ENCODE measurements at places on chromosomes 3 and 15. TPM values are rescaled to one million over a fixed set of nuclear protein-coding genes. Genes with fewer than 3 reads are reported as not detected.
A peak's percentile ranks its signal among the peaks of the same experiment; 100 is the strongest.

The WDR93 gene
- not detected for total RNA-seq

The IL12A gene
- 0.96 TPM for total RNA-seq

The PLAAT1 gene
- 0.96 TPM for total RNA-seq

DNA sequence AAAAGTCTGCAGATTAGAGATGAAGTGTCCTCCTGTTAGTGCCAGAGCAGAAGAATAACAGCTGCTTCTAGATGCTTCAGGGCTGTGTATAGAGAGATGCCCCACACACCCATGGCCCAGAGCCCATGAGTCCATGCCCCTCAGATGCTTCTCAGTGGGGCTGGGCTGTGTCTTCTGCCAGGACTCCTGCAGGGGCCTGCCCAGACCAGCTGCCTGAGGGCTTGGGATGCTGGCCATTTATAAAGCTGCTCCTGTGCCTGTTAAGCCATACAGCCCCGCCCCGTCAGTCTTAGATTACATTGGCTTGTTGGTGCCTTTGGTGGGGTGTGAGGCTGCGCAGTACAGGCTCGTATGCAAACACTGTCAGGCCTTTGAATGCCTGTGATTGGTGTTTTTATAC lies 318.0 kb upstream of the CTDSPL start:
- H3K27me3 ChIP-seq: no peaks in the 10 kb centered on the region
- no peak for DNase-seq
- no peaks in the 10 kb centered on the region for H3K36me3 ChIP-seq
- H3K27ac ChIP-seq: no peak overlapping the region
- H3K4me1 ChIP-seq: peaks cover 5% of the 10 kb centered on the region
- no peak overlapping the region for H3K4me3 ChIP-seq

- peaks cover 5% of the 10 kb centered on the region for H3K4me1 ChIP-seq
- no peak for DNase-seq
- H3K27me3 ChIP-seq: no peaks in the 10 kb centered on the region
- no peaks in the 10 kb centered on the region for H3K36me3 ChIP-seq
These were observed 15.0 kb upstream of the ACAD9 start for GRCh38 chr3:128864351-128864811.

DNA sequence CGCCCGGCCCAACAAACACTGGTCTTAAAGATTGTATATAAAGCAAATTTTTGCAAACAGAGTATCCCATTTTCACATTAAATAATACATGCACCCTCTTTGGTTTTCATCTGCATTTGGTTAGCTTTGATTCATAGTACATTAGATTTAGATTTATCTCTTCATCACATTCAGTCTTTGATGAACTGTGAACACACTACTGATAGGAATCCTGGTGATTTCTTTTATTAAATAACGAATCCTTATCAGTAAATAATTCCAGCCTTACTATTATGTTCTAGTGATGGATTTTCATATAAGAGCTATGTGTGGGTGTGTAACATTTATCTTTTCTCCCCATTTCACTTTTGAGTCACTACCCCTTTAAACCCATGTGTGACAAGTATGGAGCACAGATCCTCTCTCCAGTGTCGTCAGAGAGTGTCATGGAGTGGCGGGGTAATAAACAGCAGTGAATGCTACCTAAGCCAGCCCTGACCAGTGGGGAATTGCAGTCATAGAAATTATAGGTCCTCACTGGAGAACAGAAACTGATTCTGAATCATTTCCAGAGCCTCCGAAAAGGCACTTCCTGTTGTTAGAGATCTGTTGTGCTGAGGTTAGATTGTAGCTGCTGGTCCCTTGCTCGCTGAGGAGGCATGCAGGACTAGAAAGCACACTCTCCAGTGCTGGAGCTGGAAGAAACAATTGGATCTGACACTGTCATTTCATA lies 22.0 kb downstream of the SLC7A14 start:
- no peaks in the 10 kb centered on the region for H3K36me3 ChIP-seq
- no peak overlapping the region for H3K27ac ChIP-seq
- no peak overlapping the region for H3K4me3 ChIP-seq
- H3K27me3 ChIP-seq: no peaks in the 10 kb centered on the region

DNA sequence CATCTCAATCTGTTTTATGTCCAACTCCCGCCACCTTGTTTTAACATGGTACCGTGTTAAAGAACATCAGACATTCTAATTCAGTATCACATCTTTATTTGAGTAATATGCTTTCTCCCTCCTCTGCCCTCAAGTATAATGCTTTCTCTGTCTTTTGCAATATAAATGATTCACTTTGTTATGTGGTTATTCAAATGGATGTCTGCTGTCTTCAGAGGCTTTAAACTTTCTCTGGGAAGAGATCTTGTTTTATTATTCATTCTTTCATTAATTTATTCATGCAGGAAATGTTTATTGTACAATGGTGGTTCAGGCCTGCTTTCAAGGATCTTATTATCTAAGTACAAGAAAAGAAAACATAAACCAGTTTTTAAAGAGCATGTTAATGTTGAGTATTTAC lies 57.1 kb downstream of the RAP2B start:
- no peak overlapping the region for H3K27ac ChIP-seq
- peaks cover 18% of the 10 kb centered on the region for H3K4me1 ChIP-seq
- H3K4me3 ChIP-seq: no peak overlapping the region
- no peaks in the 10 kb centered on the region for H3K27me3 ChIP-seq
- H3K36me3 ChIP-seq: no peaks in the 10 kb centered on the region
- DNase-seq: no peak

- no peaks in the 10 kb centered on the region for H3K36me3 ChIP-seq
- no peak overlapping the region for H3K4me3 ChIP-seq
- peak overlapping the region; percentile 38 for H3K27ac ChIP-seq
- peaks cover 13% of the 10 kb centered on the region for H3K4me1 ChIP-seq
- H3K27me3 ChIP-seq: no peaks in the 10 kb centered on the region
- peak; percentile 75 for DNase-seq
These were observed 40.9 kb upstream of the RYK start for GRCh38 chr3:134291319-134292254.

DNA sequence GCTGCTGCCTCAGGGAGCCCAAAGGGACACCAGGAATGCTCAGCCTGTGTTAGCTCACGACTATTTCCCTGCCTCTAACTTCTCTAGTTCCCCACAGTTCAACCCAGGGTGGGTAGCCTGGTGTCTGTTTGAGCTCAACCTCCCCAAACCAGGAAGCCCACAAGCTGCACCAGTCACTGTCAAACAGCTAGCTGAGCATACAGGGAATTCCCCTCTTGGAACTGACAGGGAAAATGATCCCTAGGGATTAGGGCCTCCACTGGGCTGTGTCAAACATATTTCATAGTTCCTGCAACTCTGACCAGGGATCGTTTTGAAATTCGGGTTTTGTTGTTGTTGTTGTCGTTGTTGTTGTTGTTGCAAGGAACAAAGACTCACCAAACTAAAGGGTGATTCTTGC lies 147.1 kb upstream of the ICE2 start:
- no peaks in the 10 kb centered on the region for H3K4me1 ChIP-seq
- H3K27ac ChIP-seq: no peak overlapping the region
- H3K4me3 ChIP-seq: no peak overlapping the region

Data from upper lobe of right lung (tissue), 1 donor.